ENCODE measurements at places on chromosomes 4 and X. TPM values are rescaled to one million over a fixed set of nuclear protein-coding genes. Genes with fewer than 3 reads are reported as not detected.

GRCh38 chr4:35538807-35539206, 705.5 kb downstream of the ARAP2 start:
- no peak for DNase-seq

DNA sequence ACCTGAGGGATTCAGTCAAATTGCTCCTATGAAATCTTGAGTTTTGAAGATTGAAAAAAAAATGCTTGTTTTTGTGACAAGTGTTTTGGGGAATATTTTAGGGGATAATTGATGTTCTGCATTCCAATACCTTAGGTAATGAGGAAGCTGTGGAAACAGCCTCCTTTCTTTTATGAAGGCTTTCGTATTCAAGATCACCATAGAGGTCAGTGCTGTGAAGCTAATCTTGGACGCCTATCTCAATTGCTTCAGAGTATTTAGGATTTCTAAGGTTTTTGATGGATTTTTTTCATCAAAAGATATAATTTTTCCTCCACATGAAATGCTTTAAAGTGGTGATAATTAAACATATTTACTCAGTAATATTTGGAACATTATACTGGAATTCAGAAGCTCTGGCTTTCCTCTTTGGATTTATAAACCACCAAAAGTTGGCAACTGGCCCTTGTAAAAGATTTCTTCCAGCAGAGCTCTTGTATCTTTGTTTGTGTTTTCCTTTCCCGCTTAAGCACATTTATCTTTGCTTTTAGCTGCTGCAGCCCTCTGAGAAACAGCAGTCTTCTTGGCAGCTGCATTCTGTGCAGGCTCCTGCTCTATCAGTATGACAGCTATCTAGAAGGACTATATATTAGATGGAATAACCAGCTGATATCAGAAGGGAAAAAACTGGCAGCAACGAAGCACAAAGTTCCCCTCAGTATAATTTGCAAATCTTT, 63.7 kb downstream of the HMGB2 start:
- no peak for DNase-seq

The TMPRSS11F gene
- not detected for polyA plus RNA-seq

The SMIM20 gene
- polyA plus RNA-seq, result 51.4 TPM

The ANXA10 gene
- 0.31 TPM for polyA plus RNA-seq

Data from right renal pelvis (tissue), 4 donors.